ENCODE measurements at places on chromosomes 12 and 14.

DNA sequence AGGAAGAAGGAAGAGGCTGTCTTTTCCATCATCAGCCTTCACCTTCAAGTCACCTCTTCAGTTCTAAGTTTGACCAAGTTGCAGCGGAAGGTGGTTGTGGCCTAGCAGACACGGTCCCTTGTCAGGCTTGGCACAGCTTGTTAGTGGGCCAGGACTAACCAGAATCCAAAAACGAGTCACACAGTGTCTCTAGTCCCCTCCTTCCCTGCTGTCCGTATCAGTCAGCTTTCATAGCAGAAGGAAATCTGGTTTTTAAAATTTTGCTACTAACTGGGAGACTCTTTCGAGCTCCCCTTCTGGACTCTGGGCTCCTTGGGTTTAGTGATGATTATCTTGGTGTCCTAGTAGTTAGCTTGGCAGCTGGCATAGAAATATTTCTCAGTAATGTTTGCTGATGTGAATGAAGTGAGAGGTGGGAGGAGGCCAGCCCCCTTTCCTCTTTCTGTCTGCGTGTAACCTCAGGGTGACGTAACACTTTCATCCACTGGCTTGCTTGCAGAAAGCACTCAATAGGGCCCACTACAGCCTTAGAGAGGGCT is 3.8 kb downstream of the ETV6 start:
- DNase-seq, result peak; percentile 21

DNA sequence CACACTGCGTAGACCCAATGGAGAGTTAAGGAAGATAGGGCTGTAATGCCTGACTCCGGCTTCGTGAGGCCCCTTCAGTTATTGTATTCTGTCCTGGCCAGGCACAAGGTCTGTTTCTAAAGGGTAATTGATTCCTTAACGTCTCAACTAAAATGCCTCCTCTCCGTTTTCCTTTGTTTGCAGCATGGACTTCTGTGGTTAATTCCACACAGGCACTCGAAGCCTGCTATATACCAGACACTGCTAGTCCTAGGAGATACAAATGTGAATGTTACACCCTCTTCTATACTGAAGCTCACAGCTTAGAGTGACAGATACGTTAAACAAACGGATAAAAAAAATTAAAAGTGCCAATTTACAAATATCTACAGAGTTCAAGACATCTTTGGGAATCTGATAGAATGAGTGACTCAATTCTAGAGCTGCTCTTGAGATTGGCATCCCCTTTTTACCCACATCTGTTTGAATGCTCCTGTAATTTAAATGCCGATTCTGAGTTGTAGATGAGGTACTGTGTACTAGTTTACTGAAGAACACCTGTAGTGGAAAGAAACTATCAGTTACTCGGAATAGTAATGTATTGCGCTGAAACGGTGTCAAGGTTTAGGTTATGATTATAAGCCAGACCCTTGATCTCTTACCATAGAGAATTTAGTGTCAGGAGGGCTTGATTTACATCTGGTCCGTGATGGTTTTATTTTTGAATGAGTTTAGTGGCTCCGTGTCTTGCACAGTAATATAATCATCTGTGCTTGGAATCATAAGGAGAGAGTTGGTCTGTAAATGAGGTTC is 784 bp downstream of the PSMA6 start:
- DNase-seq, result no peak

DNA sequence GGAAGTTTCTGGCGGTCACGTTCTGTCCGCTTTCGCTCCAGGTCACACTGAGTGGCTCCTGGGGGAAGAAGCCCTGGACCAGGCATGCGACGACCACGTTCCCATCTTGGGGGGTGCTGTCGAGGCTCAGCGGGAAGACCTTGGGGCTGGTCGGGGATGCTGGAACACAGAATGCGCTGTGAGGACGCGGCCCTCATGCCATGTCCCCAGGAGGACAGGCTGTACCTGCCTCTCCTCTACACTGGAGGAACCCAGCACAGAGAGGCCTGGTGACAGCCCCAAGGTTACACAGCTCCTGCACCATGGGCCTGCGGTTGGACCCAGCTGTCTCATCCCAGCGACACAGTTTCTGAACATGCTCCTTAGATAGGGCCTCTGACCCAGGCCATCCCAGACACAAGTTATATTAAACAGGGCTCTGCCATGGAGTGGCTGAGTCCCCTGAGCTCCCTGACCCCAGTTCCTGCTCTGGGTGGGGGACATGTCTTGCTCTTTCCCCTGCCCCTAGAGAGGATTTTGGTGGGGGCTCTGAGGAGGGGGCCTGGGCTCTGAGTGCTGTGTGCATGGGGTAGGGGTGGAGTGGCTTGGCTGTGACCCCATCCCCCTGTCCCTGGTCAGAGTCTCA is 62.0 kb downstream of the TMEM121 start:
- DNase-seq, result no peak

DNA sequence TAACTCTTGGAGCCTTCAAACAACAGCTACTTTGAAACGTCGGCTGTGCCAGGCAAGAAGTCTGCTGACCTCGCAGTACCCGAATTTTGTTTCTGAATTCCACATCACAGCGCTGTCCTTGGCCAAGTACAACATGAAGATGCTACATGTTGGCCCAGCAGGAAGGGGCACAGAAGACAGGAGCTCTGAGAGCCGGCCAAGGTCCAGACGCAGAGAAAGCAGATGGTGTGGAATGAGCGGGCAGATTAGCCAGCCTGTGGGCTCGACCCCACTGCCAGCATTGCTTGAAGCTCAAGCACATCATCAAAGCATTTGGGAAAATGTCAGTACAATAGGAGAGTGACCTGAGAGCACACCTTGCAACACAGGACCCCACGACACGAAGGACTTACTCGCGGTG is 64.5 kb downstream of the FZD10 start:
- no peak for DNase-seq

GRCh38 chr12:72330784-72331183 is 58.6 kb downstream of the TRHDE start:
- DNase-seq, result no peak

GRCh38 chr14:68145036-68145435 is 325.5 kb downstream of the RAD51B start:
- no peak for DNase-seq

- DNase-seq, result no peak
Observed at GRCh38 chr12:78959556-78959955, 95.0 kb downstream of the SYT1 start.

DNA sequence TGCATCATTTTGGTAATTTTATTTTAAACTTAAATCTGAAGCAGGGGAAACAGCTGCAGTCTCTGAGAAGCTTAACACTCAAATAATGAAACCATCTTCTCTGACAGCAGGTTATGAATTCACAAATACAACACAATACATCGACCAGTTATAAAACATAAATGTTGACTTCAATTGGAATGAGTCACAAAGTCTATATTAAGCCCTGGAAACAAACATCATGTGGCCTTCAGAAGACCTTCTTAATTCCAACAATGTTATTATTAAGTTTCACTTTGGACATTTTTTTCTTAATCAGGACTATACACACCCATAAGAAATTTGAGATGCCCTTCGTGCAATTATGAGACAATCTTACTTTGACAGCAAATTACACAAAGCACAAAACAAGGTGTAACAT is 68.9 kb downstream of the CEP128 start:
- DNase-seq, result no peak

DNA sequence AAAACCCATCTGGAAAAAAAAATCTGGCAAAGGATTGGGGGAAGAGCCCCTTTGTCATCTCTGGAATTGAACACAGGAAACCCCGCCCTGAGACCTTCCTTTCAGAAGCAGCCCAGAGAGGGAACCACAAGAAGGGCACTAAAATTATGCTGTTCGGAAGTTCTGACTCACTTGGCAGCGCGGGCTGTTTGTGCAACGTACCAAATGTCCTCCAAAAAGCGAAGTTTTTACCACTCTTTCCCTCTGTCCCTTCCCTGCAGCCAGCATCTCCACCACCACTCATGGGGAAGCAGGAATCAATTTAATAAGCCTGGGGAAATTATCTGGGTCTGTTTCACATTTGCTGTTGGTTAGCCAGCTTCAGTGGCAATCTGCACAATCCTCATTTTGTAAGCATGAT is 3.2 kb upstream of the SYNE3 start:
- DNase-seq, result peak; percentile 40

- DNase-seq, result peak; percentile 46
Observed at GRCh38 chr14:20873370-20874177, 17.6 kb upstream of the RNASE3 start.

GRCh38 chr14:51883232-51883631 is 22.8 kb downstream of the GNG2 start:
- no peak for DNase-seq

DNA sequence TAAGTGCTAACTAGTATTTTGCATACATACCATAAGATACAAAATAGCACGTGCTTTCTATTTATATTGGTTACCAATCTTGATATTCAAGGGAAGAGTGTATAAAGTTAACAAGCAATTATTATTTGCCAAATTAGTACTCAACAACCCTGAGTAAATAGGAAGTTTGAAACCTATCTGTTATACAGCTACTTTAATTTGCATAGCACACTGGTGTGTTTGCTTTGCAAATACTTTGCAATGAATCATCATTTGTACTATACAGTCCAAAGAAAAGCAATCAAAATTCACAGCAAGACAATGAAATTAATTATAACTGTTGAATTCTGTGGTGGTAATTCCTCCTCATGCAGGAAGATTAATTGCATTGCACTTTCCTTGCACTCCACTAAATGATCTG is 469.1 kb downstream of the PRKD1 start:
- DNase-seq, result no peak

- no peak for DNase-seq
Observed at GRCh38 chr12:4015225-4016091, 142.3 kb upstream of the PARP11 start.

DNA sequence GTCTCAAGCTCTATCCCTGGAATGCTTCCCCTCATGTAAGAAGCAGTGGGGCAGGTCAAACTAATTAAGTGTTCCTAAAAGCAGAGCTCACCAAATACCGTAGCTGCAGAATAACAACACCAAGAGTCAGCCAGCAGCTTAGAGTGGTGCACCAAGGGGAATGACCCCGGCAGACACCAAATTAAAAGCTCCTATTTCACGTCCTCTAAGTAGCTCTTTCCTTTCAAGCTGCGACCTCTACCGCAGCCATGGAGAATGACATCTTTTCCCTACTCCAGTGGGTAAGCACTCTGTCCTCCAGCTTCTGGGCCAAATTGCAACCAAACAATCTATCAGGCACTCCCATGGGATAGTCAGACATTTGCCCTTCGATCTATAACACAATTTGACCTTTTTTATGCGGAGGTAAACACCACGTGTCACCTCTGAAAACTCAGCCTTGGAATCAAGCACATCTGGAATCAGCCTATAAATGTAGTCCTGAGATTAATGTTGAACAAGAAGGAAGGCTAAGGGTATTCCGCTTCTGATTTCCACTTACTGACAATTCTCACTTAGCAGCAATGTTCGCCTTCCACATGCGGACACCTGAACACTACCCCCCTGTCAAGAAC is 67.6 kb upstream of the CDKN3 start:
- DNase-seq, result no peak

DNA sequence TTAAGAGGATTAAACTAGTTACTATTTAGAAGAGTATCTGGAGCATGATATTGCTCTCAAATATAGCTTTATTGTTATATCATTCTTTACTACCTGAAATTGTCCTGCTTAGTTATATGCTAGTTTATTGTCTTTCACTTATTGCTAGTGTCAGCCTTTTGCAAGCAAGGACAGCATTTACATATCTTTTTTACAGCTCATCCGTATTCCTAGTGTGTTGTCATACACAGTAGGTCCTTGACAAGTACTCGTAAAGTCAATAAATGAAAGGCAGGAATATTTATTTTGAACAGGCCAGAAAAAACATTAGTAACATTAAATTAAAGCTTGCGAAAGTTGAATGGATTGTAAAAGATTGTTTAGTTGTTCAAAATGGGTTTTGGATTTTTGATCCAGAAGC is 35.0 kb downstream of the CRADD start:
- DNase-seq, result no peak

DNA sequence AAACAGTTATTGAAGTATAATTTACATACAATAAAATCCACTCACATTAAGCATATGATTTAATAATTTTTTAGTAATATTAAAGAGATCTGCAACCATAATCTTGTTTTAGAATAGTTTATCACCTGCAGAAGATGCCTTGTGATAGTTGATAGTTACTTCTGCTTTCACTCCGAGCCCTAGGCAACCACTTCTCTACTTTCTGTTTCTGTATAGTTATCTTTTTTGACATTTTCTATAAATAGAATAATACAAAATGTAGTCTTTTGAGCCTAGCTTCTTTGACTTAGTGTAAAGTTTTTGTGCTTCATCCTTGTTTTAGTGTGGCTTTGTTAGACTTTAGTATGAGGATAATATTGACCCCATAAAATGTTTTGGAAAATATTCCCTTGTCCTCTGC is 111.0 kb downstream of the MNAT1 start:
- DNase-seq, result no peak

GRCh38 chr12:104637604-104638003 is 180.9 kb downstream of the CHST11 start:
- no peak for DNase-seq

- peak; percentile 68 for DNase-seq
Observed at GRCh38 chr12:67630373-67631088, 18.0 kb upstream of the DYRK2 start.

DNA sequence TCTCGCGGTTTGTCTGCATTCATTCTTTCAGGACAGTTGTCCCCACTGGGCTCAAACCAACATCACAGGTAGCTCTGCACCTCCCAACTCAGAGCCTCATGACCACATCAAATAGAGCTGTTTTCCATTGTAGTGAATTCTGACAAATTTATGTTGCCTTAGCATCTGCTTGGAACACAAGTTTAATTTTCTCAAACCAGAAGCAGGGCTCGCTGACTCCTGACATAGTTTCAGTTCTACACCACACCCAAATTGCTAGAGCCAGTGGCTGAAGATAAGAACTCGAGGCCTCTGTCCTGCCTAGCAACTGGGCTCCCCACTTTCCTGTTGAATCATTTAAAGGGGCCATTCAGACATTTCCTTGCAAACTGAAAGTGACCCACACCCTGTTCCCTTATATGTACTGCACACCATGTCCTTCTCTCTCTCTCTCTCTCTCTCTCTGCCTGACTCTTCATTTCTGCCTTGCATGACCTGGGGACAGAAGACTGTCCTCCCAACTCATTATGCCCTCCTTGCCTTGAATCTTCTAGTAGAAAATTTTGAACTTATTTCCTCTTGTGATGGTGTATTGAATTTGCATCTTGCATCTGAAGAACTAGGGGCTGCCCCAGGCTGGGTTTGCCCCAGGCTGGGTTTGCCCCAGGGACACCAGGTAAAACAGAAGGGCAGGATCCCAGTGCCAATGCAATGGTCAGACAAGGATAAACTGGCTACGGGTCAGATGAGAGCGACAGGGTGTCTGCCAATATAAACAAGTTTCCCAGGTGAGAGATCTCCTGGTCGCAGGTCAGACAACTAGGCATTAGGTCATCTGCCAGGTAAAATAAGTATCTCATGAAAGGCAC is 9.7 kb upstream of the WSCD2 start:
- DNase-seq, result no peak
